T-helper 2 cell (primary cell): ENCODE measurements at places on chromosomes 5 and 9.

- DNase-seq = no peak
Observed at GRCh38 chr9:89046832-89047231, 55.6 kb downstream of the S1PR3 start.

DNA sequence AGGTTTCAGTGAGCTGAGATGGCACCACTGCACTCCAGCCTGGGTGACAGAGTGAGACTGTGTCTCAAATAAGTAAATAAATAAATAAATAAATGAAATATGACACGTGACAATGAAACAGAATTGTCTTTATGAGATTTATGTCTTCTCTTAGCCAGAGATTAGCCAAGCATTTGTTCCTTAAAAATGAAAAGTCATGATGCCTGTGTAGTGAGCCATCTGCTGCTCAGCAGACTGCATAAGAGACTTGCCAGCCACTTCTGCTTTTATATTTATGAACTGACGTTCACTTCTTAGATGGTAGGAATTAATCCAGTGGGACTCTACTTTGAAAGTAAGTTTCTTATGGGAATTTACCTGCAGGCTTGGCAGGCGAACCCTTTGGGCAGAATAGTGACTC is 227.4 kb downstream of the NR3C1 start:
- no peak for DNase-seq

GRCh38 chr5:143141652-143142051 is 261.8 kb downstream of the NR3C1 start:
- DNase-seq = no peak

GRCh38 chr9:114718801-114719221 is 36.8 kb upstream of the TEX48 start:
- DNase-seq = peak; percentile 84

DNA sequence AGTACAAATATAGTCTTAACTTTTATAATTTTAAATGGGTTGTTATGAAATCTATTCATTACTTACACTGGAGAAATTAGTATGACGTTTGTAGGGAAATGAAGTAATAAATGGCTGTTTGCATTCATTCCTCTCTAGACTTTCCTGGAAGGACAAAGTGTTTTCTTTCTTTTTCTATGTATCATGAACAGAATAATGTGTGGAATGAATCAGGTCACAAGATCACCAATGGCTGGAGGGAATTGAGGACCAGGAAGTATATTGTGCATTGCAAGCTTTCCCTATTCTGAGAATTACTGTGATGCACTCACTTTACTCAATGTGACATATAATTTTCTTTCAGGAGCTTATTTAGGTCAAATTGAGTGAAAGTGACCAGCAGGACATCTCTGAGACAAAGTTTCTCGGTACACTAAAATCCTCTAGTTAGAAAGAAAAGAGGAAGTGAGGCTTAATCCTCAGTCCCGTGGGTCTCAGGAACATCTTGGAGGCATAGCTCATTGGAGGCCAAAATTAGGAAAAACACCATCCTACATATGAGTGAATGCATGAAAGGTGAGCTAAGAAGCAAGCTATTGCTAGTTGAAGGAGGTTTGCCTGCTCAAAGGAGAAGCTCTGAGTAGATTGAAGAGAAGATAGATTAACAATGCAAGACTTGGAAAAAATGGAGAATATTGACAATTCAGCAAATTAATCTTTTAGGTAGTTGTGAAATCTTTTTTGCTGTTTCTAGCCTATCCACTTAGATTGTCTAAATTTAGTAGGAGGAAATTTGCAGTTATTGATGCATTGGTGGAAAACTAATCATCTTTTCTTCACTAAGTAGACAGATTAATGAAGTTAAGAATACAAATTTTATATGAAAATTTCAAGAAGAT is 28.0 kb downstream of the ERAP2 start:
- DNase-seq = no peak

GRCh38 chr9:4111233-4112008 is 188.4 kb downstream of the GLIS3 start:
- DNase-seq = no peak

DNA sequence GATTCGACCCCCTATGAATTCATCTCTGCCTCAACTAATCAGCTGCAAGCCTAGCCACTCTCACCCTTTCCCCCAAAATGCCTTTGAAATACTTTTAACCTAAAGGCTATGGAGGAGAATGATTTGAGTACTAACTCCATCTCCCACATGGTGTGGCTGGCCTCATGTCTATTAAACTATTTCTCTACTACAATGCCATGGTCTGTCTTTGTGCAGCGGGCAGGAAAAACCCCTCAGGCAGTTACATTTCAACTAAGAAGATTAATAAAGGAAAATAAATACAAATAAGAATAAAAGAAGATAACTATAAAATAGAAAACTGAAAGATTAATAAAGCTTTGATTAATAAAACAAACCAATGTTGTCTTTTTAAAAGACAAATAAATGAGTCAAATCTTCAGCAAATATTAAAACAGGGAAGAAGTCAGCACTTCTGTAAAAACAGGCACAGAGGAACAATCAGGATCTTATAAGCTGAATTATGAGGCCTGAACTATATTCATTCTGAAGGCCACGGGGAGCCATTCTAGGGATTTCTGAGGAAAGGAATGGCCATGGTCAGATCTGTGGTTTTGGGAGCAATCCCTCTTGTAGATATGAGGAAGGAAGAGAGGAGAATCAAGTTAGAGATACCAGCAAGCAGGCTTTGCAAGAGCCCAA is 116.1 kb upstream of the SLC12A2 start:
- no peak for DNase-seq

GRCh38 chr5:173848986-173849596 is 39.1 kb upstream of the CPEB4 start:
- DNase-seq = no peak

DNA sequence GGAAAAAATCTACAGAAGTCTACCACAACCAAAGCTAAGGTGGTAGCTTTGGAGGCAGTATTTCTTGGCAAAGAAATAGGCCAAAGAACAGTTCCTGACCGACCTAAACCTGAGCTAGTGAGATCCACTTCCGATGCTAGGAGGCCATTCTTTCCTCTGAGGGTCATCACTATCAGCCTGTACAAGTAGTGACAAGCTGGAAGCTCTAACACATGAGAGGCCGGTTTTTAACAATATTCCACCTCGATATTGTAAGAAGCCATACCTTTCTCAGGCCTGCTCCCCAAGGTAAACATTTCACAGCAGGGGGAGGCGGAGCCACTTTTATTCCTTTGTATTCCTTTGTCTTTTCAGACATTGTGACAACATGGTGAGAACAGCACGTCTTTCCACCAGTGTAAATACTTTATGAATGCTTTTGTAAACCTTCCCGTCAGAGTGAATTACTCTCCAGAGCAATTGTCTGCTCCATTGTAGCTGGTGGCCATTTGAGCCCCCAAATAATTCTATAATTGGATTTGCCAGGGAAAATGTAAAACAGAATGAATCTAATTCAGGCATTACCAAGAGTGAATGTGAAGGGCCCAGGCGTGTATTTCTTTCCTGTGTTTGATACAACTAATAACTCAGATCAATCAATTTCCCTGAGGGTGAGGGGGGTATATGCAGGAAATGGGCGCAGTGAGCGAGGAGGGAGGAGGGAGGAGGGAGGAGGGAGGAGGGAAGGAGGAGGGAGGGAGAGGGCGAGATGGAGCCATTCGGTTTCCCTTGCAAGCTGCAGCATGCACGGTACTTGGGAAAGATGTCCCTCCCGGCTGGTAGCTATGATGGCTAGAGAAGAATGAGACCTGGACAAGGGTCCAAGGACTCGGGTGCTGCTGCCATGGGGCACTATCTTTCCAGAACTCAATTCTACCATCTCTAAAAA is 166.6 kb downstream of the CDK5RAP2 start:
- DNase-seq = no peak

- DNase-seq = no peak
Observed at GRCh38 chr5:131423056-131423455, 159.2 kb downstream of the CDC42SE2 start.

GRCh38 chr5:33433303-33434240 is 7.2 kb upstream of the TARS1 start:
- no peak for DNase-seq

- DNase-seq = no peak
Observed at GRCh38 chr5:65482736-65483545, 1.2 kb upstream of the ADAMTS6 start.

- no peak for DNase-seq
Observed at GRCh38 chr9:88169700-88170099, 31.4 kb upstream of the SPATA31C2 start.

- no peak for DNase-seq
Observed at GRCh38 chr5:172785429-172786088, 14.6 kb upstream of the DUSP1 start.

GRCh38 chr5:163915481-163915961 is 410.1 kb downstream of the MAT2B start:
- no peak for DNase-seq

- DNase-seq = no peak
Observed at GRCh38 chr5:109313127-109313526, 96.6 kb downstream of the PJA2 start.

DNA sequence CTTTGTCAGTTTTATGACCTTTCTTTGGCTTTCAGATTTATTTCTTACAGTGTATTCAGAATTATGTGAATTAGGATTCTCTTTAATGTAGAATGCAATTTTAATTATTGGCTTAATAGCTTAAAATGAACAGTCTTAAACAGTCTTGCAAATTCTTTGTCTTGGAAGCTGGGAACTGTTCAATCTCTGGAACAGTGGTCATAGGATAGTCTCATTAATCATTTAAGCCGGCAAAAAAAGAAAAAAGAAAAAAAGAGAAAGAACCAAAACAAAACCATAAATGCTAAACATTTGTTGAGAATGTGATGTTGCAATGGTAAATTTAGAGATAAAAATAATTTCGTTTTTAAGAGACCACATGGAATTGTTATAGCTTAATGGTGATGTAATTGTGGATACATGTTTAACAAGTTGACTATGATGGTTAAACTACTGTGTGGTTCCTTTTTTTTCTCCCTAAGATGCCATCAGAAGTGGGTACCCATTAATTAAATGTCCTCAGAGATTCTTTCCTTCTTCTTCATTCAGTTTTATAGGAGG is 61.6 kb downstream of the NNT start:
- no peak for DNase-seq

DNA sequence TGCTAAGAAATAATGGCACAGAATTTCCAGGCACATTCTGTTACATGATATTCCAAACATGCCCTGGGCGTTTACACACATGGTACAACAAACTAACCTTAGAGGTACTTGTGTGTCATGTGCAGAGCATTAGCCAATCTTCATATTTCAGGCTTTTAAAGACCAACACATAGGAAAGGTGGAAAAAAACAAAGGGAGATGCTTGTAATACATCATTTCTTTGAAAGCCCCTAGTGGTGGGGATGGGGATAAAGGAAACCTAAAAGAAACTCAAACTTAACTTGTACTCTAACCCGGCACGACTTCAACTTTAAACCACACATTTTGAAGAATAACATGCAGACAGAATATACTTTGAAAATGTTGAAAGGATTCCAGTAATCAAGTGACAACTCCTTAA is 133.6 kb downstream of the PTPRD start:
- DNase-seq = no peak

GRCh38 chr5:130836729-130837649 is 328.1 kb downstream of the HINT1 start:
- no peak for DNase-seq

DNA sequence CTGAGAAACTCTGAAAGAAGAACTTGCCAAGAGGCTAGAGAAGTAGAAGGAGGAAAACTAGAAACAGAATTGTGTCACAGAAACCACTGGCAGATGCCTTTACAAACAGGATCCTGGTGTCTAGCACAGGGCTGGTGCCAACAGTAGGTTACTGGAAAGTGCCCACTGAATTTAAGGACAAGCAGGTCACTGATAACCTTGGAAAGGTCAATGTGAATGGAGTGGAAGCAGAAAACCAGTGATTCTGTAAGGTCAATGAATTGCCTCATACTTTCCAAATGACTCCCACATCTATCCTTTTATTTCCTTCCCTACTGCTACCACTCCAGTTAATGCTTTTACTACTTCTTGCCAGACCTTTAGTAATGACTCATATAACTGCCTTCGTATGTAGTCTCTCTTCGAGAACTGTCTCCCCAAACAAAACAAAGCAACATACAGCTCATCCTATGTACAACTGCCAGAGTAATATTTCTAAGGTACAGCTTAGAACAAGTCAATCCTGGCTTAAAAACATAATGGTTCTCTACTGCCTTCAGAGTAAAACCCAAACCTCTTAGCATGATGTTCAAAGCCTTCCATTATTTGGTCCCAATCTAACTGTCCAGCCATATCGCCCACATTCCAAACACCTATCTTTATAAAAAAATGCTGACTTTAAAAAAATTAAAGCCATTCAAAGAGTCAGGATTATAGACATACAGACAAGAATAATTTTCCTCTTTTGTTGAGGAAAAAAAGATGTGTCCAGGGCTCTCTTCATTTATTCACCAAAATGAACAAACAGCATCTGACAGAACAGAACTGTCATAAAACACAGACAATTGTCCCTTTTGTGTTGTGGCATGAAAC is 52.5 kb downstream of the NR3C1 start:
- no peak for DNase-seq
